ENCODE measurements at places on chromosomes 6 and 20. TPM values are rescaled to one million over a fixed set of nuclear protein-coding genes. Genes with fewer than 3 reads are reported as not detected.

LSM14B gene
- 41.8 TPM for total RNA-seq

NRM gene
- 2.9 TPM for total RNA-seq

ZNF165 gene
- total RNA-seq: 1.2 TPM

- no peak for DNase-seq
Measured at GRCh38 chr6:142953373-142954273, 8.6 kb upstream of the HIVEP2 start.

DNA sequence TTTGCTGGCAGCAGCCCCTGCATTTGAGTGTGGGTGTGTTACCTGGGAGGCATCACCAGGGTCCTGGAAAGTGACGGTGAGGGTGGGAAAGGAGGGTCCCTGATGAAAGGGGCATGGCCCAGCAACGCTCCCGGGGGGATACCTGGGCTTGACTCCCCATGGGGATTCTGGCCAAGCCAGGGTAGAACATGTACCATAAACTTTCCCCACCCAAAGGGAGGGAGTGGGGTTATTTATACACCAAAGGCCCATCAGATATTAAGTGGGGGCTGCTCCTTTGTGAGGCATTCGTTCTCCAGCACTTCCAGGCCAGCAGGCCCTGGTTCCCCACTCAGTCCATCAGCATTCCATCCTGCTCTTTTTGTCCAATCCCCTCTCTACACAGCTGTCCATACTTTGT, 20.6 kb upstream of the CCR6 start:
- no peak for DNase-seq

- DNase-seq: no peak
Measured at GRCh38 chr20:53699085-53699674, 105.5 kb upstream of the ZNF217 start.

- DNase-seq: peak; percentile 87
Measured at GRCh38 chr6:28922004-28922820, 1.6 kb downstream of the TRIM27 start.

DNA sequence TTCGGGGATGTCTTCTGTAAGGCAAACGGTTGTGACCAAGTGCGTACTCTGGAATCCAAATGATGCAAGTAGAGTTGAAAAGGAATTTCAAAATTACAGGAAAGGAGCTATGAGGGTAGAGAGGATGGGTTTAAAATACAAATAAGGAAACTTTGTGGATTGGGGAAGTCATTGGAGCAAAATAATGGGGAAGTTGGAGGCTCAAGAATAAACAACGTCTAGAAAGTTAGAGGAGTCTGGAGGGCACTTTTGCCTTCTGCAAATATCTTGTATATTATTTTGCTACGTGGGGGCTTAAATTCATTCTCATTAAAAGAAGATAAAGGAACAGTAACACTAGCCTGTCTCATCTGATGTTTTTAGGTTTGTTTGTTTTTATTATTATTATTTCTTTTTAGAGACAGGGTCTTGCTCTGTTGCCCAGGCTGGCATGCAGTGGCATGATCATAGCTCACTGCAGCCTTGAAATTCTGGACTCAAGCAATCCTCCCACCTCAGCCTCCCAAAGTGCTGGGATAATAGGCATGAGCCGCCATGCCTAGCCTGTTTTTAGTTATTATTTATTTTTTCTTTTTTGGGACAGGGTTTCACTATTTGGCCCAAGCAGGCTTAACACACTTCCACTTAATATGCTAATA, 55.0 kb upstream of the TNFAIP3 start:
- no peak for DNase-seq

Data from osteoblast (primary cell).